Activated naive CD4-positive, alpha-beta T cell treated with anti-CD3 and anti-CD28 coated beads, Interleukin-2, amount 10 ng/mL, durations not matched to agents 7 days and 5 days (primary cell): ENCODE measurements at places on chromosomes 4 and X.
A peak's percentile ranks its signal among the peaks of the same experiment; 100 is the strongest.

DNA sequence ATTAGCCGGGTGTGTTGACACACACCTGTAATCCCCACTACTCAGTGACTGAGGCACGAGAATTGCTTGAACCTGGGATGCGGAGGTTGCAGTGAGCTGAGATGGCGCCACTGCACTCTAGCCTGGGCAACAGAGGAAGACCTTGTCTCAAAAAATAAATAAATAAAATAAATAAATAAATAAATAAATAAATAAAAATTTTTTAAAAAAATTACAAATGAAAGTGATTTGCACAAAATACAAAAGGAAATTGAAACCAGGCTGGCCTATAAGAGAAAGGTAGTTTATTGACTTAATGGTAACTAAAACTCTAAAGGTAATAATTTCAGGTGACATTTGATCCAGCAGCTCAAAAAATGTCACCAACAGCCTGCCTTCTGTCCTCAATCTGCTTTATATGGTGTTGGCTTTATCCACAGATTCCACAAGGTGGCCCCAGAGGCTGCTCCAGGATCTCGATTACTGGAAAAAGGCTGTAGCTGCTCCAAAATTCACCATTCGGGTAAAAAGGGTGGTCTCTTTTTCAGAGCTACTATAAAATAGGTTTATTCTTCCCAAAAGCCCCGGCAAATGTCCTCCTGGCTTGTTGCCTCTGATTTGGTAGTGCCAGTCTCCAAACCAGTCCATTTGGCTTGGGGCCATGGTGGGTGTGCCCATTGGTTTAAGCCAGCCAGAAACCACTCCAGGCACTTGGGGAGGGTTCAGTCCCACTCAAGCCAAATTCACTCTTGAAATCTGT lies 61.4 kb upstream of the TRIM2 start:
- no peaks in the 10 kb centered on the region for H3K4me1 ChIP-seq
- no peak overlapping the region for H3K27ac ChIP-seq
- peak; percentile 75 for DNase-seq
- H3K4me3 ChIP-seq = no peak overlapping the region
- H3K36me3 ChIP-seq = no peaks in the 10 kb centered on the region

DNA sequence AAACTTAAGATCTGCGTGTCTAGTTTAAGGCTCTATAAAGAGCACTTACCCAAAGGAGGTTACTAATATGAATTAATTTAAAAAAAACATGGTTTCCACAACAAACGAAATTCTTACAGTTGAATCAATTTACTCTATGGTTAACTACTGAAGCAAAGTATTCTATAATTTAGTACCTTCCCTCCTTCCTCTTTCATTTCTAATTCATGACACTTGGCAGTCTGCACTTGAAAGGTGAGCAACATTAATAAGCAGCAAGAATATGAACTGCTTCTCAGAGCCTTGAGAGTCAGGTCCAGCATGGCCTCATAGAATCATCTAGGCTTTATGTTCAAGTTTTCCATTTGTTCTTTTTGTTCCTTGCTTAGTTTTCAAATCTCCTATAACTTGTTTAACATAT lies 42.7 kb downstream of the TAPT1 start:
- H3K4me3 ChIP-seq = no peak overlapping the region
- no peaks in the 10 kb centered on the region for H3K27me3 ChIP-seq
- no peaks in the 10 kb centered on the region for H3K4me1 ChIP-seq

DNA sequence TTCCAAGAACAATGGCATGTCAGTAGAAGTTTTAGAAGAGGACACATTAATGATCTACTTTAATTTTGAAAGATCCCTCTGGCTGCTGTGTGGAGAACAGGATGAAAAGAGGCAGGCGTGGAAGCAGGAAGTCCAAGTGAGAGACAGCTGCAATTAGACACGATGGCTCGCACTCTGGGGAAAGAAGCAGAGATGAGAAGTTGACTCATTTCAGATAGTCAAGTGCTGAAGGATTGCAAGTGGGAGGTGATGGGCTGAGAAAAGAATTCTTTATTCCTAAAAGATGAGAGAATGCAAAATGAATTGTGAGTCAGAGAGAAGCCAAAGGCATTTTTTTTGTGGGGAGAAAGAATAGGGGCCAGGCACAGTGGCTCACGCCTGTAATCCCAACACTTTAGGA lies 16.5 kb downstream of the RXFP1 start:
- no peaks in the 10 kb centered on the region for H3K27me3 ChIP-seq
- H3K27ac ChIP-seq = no peak overlapping the region
- no peak overlapping the region for H3K4me3 ChIP-seq
- H3K4me1 ChIP-seq = peaks cover 4% of the 10 kb centered on the region
- no peaks in the 10 kb centered on the region for H3K36me3 ChIP-seq
- DNase-seq = no peak

DNA sequence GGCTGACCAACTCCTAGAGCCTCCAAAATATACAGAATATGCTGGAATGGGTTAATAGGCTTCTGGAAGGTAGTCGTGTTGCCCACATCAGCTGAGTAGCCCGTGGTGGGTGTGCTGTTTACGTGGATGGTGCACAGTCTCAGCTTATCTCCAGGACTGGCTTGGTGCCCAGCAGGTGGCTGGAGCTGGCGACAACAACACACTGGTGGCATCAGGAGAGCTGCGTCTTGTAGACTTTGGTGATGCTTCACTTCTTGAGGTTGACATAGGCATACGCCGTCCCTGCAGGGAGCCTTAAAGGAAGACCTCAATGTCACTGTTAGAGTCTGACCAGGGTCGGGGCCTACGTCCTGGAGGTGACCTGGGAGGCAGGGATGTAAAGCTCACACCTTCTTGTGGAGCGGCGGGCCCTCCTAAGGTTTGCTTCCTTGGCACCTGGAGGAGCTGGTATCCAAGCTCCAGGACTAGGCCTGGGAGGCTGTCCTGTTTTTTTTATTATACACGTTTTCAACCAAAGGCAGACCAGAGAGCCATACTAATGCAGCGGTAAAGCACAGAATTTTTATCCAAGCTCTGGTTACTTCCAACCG lies 26.5 kb upstream of the RBMX start:
- no peak overlapping the region for H3K27ac ChIP-seq
- DNase-seq = no peak
- H3K4me3 ChIP-seq = no peak overlapping the region
- H3K36me3 ChIP-seq = no peaks in the 10 kb centered on the region
- H3K27me3 ChIP-seq = no peaks in the 10 kb centered on the region

DNA sequence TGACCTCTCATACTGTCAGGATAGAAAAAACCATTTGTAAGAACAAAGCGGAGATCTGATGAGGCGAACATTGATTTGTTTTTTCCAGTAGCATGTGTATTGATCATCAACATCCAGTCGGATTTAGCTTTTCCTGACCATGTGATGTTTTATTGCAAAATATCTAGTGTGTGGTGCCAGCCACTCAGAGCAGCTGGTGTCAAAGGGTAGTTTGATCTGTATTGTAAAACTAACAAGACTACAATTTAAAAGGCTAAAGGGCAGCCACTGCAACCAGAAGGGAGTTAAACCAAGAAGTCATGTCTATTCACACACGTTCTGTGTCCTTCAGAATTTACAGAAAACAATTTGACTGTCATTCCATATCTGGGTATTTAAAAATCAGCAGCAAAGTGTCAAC lies 719.0 kb upstream of the FRG1 start:
- DNase-seq = no peak
- H3K4me1 ChIP-seq = no peaks in the 10 kb centered on the region

DNA sequence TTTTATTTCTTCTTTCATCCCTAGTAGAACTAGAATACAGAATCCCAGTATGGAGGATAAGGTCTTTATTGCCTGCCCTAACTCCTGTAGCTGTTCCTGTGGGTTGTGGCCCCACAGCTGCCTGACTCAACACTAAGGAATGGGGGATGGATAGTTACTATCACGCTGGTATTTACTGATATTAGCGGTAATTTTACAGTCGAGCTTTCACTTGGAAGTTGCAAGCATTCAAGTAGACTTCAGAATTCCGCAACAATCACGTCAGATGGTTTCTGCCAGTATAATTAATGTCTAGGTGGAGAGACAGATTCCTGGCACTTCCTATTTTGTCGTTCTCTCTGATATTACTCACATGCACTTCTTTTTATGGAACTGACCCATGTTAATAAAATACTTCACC lies 489.8 kb downstream of the PABPC4L start:
- H3K27ac ChIP-seq = no peak overlapping the region
- no peaks in the 10 kb centered on the region for H3K36me3 ChIP-seq
- no peak overlapping the region for H3K4me3 ChIP-seq
- no peaks in the 10 kb centered on the region for H3K4me1 ChIP-seq
